ENCODE measurements at places on chromosomes 3 and 15. TPM values are rescaled to one million over a fixed set of nuclear protein-coding genes. Genes with fewer than 3 reads are reported as not detected.

The GOLGA8S gene
- total RNA-seq: 0.35 TPM

The A4GNT gene
- not detected for total RNA-seq

The UBP1 gene
- total RNA-seq: 91.8 TPM

The NTRK3 gene
- not detected for total RNA-seq

The EPHB3 gene
- total RNA-seq: 0.29 TPM

The USP3 gene
- 148 TPM for total RNA-seq

The CKMT1B gene
- total RNA-seq: not detected

The GOLGA8Q gene
- 2.1 TPM for total RNA-seq

The ZPLD1 gene
- total RNA-seq: not detected

The SLC12A1 gene
- not detected for total RNA-seq

The NUTM1 gene
- not detected for total RNA-seq

The ARNT2 gene
- total RNA-seq: not detected

- DNase-seq: no peak
- no peaks in the 10 kb centered on the region for H3K4me1 ChIP-seq
- H3K36me3 ChIP-seq: no peaks in the 10 kb centered on the region
- H3K27ac ChIP-seq: no peak overlapping the region
These were observed 567.9 kb downstream of the GOLGA6L6 start for GRCh38 chr15:19973718-19974117.

DNA sequence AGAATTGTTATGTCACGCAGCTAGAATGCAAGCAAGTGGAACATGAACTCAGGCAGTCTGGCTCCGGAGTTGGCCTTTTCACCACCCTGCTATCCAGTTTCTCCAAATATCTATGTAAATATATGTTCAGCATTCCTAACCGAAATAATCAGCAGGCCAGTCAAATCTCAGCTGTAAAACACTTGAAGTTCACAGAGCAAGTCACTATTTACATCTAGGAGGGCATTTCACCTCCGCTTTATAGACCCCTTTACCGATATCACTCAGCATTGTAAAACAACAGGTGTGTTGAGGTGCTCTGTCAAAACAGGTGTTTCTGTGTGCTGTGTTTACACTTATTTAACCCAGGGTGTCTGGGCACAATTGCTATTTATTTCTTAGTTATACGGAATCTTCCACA is 12.2 kb upstream of the HES1 start:
- H3K36me3 ChIP-seq: no peaks in the 10 kb centered on the region
- no peak for DNase-seq
- H3K4me1 ChIP-seq: no peaks in the 10 kb centered on the region
- H3K4me3 ChIP-seq: no peak overlapping the region

DNA sequence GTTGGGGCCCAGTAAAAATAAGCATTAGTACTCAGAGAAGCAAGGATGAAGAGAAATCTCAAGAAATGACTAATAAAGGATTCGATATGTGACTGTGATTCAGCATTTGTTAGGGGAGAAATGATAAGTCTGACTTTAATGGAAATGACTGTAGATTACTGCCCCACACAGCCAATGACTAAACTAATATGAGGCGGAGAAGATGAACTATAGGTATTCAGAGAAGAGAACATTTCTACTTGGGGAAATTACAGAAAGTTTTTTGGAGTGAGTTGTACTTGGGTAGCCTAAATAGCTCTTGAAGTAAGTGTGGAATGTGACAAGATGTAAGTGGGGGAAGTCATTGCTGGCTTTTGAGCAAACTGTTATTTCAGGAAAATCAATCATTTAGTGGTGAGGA is 380.0 kb downstream of the PDCD6IP start:
- H3K36me3 ChIP-seq: no peaks in the 10 kb centered on the region
- no peak overlapping the region for H3K27ac ChIP-seq
- no peaks in the 10 kb centered on the region for H3K4me1 ChIP-seq
- no peak for DNase-seq
- H3K4me3 ChIP-seq: no peak overlapping the region
- no peaks in the 10 kb centered on the region for H3K27me3 ChIP-seq

GRCh38 chr3:141830508-141830907 is 45.9 kb upstream of the ATP1B3 start:
- no peaks in the 10 kb centered on the region for H3K27me3 ChIP-seq
- no peak overlapping the region for H3K27ac ChIP-seq
- H3K36me3 ChIP-seq: no peaks in the 10 kb centered on the region
- H3K4me1 ChIP-seq: no peaks in the 10 kb centered on the region
- no peak overlapping the region for H3K4me3 ChIP-seq

DNA sequence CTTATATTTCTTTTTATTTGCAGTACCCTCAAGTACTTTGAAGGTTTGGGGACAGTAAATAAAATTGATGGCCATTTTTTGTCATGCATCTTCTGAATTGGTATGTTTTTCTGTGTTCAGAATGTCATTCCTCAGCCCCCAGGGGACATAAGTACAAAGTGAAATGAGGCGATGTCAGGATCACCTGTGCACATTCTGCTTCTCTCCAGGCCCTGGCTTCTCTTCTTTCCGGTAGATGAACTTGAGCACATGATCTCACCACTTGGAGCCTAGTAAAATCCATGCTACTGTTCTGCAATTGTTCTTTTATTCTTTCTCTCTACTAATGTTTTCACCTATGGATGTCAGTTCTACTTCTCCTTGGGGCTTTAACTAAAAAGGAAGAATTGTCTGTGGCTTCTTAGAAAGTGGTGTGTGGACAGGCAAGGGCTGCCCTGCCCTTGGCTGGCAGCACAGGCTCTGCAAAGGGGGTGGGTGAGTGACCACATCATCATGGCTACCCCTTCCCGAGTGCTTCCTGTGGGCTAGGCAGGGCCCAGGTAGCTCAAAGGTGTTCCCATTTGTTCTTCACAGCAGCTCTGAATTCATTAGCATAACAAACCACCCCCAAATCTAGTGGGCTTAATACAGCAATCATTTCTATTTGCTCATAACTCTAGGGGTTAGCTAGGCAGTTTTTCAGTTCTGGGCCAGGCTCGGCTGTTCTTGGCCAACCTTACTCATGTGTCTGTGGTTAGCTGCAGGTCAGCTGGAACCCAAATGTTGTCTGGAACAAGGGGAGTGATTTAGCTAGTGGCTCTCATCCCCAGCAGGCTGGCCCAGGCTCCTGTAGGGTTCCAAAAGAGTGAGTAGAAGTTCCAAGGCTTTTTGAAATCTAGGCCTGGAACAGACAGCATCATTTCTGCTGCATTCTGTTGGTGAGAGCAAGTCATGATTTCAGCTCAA is 154.0 kb upstream of the CTDSPL start:
- H3K36me3 ChIP-seq: no peaks in the 10 kb centered on the region
- no peak overlapping the region for H3K27ac ChIP-seq
- H3K4me1 ChIP-seq: no peaks in the 10 kb centered on the region
- H3K4me3 ChIP-seq: no peak overlapping the region
- no peak for DNase-seq

DNA sequence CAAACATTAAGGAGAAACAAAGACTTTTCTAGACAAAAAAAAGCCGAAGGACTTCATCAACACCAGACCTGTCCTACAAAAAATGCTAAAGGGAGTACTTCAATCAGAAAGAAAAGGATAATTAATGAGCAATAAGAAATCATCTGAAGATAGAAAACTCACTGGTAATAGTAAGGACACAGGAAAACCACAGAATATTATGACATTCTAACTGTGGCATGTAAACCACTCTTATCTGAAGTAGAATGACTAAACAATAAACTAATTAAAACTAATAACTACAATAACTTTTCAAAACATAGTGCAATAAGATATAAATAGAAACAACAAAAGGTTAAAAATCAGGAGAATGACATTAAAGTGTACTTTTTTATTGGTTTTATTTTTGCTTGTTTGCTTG is 584.5 kb upstream of the CCDC54 start:
- no peak overlapping the region for H3K27ac ChIP-seq
- no peaks in the 10 kb centered on the region for H3K27me3 ChIP-seq
- DNase-seq: no peak
- no peaks in the 10 kb centered on the region for H3K4me1 ChIP-seq
- H3K36me3 ChIP-seq: no peaks in the 10 kb centered on the region
- no peak overlapping the region for H3K4me3 ChIP-seq

GRCh38 chr3:9917820-9918219 is 922 bp downstream of the IL17RC start:
- no peak overlapping the region for H3K4me3 ChIP-seq
- no peak overlapping the region for H3K27ac ChIP-seq
- DNase-seq: no peak
- H3K27me3 ChIP-seq: no peaks in the 10 kb centered on the region
- H3K36me3 ChIP-seq: no peaks in the 10 kb centered on the region

GRCh38 chr3:16076564-16076963 is 97.9 kb upstream of the GALNT15 start:
- H3K27ac ChIP-seq: no peak overlapping the region
- no peak overlapping the region for H3K4me3 ChIP-seq
- H3K27me3 ChIP-seq: no peaks in the 10 kb centered on the region
- DNase-seq: no peak
- H3K4me1 ChIP-seq: no peaks in the 10 kb centered on the region

- no peak overlapping the region for H3K27ac ChIP-seq
- H3K27me3 ChIP-seq: peaks cover 4% of the 10 kb centered on the region
- DNase-seq: no peak
- no peaks in the 10 kb centered on the region for H3K36me3 ChIP-seq
- H3K4me1 ChIP-seq: no peaks in the 10 kb centered on the region
These were observed 22.0 kb downstream of the TRPM1 start for GRCh38 chr15:31079519-31079918.

- no peak overlapping the region for H3K27ac ChIP-seq
- no peak overlapping the region for H3K4me3 ChIP-seq
- H3K27me3 ChIP-seq: no peaks in the 10 kb centered on the region
- H3K36me3 ChIP-seq: no peaks in the 10 kb centered on the region
These were observed 91.1 kb upstream of the SLC24A5 start for GRCh38 chr15:48029642-48030041.

- H3K27me3 ChIP-seq: no peaks in the 10 kb centered on the region
- no peak for DNase-seq
- no peaks in the 10 kb centered on the region for H3K36me3 ChIP-seq
- H3K27ac ChIP-seq: no peak overlapping the region
These were observed 5.1 kb downstream of the SLC24A1 start for GRCh38 chr15:65626856-65627255.

DNA sequence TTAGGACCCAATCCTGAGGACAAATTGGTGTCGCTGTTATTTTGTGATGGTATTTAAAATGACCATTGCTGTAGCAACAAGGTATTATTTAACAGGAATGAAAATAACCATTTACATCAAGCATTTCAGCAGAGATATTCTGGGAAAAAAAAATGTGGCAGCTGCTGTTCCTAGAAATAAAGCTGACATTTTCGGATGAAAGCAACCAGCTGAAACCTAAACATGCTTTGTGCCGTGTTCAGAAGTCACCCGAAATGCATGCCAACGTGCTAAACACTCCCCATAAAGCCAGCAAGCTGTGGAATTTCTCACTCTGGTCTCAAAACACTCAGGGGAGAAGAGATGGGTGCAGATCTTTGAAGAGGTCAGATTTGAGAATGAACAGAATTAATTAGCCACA is 31.5 kb upstream of the TAFA4 start:
- H3K36me3 ChIP-seq: no peaks in the 10 kb centered on the region
- no peaks in the 10 kb centered on the region for H3K27me3 ChIP-seq

DNA sequence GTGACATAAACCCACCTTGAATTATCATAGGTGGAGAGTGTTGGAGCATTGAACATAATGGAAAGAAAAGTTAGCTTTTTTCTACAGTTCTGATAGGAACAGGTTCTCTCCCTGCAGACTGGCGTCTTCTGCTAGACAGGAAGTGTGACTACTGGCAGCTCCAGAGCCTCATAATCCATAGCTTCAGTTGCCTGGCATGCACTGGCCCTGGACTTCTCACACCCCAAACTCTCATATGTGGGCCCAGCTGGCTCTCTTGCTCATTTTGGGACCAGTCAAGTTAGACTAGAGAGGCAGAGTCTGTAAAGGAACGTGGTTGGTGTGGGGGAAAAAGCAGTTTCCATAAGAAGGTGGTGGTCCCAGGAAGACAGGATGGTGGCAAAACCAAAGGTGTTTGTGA is 180.1 kb downstream of the VGLL4 start:
- no peaks in the 10 kb centered on the region for H3K36me3 ChIP-seq
- H3K4me3 ChIP-seq: no peak overlapping the region
- DNase-seq: no peak
- H3K27me3 ChIP-seq: no peaks in the 10 kb centered on the region
- H3K27ac ChIP-seq: no peak overlapping the region

- no peak for DNase-seq
- no peaks in the 10 kb centered on the region for H3K36me3 ChIP-seq
- no peaks in the 10 kb centered on the region for H3K27me3 ChIP-seq
- H3K4me3 ChIP-seq: no peak overlapping the region
These were observed 431.6 kb downstream of the MAGI1 start for GRCh38 chr3:65607101-65607500.

GRCh38 chr15:99476413-99477222 is 89.2 kb upstream of the MEF2A start:
- H3K4me1 ChIP-seq: no peaks in the 10 kb centered on the region
- no peak overlapping the region for H3K4me3 ChIP-seq

- no peak overlapping the region for H3K4me3 ChIP-seq
- no peaks in the 10 kb centered on the region for H3K27me3 ChIP-seq
- no peak for DNase-seq
- no peaks in the 10 kb centered on the region for H3K36me3 ChIP-seq
- no peaks in the 10 kb centered on the region for H3K4me1 ChIP-seq
These were observed 282.0 kb upstream of the VEPH1 start for GRCh38 chr3:157785102-157785826.

- DNase-seq: no peak
- H3K27me3 ChIP-seq: no peaks in the 10 kb centered on the region
- no peak overlapping the region for H3K4me3 ChIP-seq
- H3K36me3 ChIP-seq: peaks cover 11% of the 10 kb centered on the region
- H3K4me1 ChIP-seq: peaks cover 40% of the 10 kb centered on the region
These were observed 3.6 kb downstream of the LRRC57 start for GRCh38 chr15:42544853-42545629.

GRCh38 chr3:10928407-10928960 is 64.1 kb upstream of the SLC6A1 start:
- no peak overlapping the region for H3K4me3 ChIP-seq
- H3K27me3 ChIP-seq: no peaks in the 10 kb centered on the region
- no peak for DNase-seq
- H3K27ac ChIP-seq: no peak overlapping the region

DNA sequence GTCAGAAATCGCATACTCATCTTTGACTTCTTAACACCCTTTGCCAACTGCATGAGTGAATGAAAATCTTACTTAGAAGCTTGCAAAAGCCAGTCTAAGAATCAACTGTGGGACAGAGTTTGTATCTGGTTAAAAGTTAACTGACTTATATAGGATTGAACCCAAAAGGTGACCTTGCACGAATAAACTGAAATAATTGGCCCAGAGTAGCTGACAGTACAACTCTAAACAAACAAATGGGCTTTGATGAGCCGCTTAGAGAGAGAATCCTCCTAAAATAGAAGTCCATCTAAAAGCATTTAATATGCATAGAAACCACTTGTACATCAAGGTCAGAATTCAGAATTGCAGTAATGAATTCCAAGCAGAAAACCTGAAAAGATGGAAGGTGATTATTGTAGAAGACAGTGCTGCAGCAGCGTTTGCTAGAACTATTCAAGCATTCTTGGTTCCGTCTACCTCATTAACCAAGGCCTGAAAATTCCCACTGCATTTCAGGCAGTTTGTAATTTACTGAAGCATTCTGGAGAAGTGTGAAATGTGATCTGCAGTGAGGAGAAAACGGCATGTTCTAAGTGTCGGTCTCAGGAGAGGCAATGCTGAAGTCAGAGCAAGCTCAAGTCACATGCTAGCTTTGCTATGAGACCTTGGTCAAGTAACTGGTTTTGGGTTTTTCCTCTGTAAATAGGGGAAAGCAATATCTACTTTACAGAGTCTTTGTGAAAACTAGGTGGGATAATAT is 103.7 kb downstream of the CADPS start:
- H3K27me3 ChIP-seq: no peaks in the 10 kb centered on the region
- H3K4me1 ChIP-seq: no peaks in the 10 kb centered on the region
- no peaks in the 10 kb centered on the region for H3K36me3 ChIP-seq
- DNase-seq: no peak
- no peak overlapping the region for H3K4me3 ChIP-seq

- H3K36me3 ChIP-seq: no peaks in the 10 kb centered on the region
- no peaks in the 10 kb centered on the region for H3K4me1 ChIP-seq
- H3K27me3 ChIP-seq: no peaks in the 10 kb centered on the region
- H3K4me3 ChIP-seq: no peak overlapping the region
These were observed 45.1 kb upstream of the AMOTL2 start for GRCh38 chr3:134419214-134419959.
